Stromal cell of bone marrow (primary cell): ENCODE measurements at places on chromosomes 3 and 15.

GRCh38 chr3:52246264-52246620 lies 683 bp downstream of the PPM1M start:
- DNase-seq, result no peak

DNA sequence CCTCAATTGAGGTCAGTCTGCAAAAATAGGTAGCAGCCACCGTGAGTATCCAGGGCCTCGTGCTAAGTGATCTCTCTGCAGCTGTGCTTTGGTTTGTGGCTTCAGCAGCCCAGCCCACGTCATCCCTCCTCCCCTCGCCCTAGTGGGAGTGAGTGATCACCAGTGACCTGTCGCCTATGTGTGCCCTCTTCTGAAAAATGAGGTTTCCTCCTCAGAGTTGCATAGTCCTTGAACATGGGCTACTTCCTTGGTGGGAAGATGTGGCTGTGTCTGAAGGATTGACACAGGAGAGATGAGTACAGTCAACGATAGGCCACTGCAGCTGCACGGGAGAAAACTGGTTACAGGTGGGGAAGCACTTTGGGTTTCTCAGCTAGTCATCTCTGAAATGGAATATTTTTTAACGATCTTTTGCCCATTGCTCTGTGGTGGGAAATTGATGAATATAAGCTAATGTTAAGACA lies 144.8 kb upstream of the BHLHE40 start:
- no peak for DNase-seq

DNA sequence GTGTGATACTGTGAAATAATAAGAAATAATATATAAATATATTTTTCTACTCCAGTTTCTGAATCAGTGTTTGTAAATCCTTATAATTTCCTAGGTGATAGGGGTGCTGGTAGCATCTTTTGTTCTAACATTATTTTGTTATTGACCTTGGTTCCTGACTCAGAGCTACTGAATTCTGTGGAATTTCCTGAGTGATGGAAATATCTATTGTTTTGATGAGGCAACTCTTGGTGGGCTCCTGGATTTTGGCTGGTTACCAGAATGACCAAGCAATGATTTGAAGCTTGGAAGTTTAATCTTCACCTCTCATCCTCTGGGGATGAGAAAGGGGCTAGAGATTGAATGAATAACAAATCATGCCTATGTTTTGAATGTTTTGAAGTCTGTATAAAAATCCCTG lies 377.3 kb downstream of the LPP start:
- DNase-seq, result no peak

DNA sequence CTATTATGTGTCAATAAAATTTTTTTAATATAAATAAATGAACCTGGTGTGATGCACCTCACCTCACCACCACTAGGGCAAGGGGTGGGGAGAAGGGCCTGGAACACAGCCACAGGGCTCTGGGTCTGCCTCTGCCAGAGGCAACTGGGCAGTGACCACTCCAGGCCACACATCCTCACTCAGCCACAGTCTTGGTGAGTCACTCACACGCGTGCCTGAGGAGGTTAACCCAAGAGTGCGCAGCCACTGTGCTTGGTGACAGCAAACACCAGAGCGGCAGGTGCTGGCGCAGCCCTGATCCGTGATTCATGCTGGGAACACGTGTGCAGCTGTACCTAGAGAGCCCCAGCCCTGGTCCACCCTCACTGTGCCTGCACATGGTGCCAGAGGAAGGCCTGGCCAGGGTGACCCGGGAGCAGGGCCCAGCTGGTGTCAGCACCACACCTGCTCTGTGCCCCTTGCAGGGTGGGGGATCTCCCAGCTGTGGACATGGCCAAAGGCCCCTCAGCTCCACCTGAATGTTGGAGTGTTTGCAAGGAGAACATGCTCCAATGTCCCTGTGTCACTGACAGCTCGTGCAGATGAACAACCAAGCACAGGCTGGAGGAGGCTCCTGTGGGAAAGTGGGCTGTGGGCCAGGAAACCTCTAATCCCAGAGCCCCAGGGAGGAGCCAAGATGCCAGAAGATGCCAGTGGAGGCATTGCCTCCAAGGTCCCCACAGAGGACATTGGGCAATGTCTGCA lies 2.1 kb downstream of the SLC41A3 start:
- no peak for DNase-seq

GRCh38 chr3:122299215-122299614 lies 25.8 kb upstream of the CSTA start:
- no peak for DNase-seq

GRCh38 chr3:72517336-72517735 lies 330.9 kb downstream of the SHQ1 start:
- no peak for DNase-seq

- no peak for DNase-seq
Measured at GRCh38 chr3:72536206-72536877, 311.9 kb downstream of the SHQ1 start.

- DNase-seq, result no peak
Measured at GRCh38 chr3:12415014-12415680, 69.1 kb upstream of the TSEN2 start.

GRCh38 chr15:81526029-81526428 lies 152.0 kb upstream of the TMC3 start:
- DNase-seq, result no peak

- no peak for DNase-seq
Measured at GRCh38 chr15:71183063-71183462, 67.8 kb downstream of the THSD4 start.

GRCh38 chr3:128323206-128324081 lies 143.2 kb downstream of the DNAJB8 start:
- no peak for DNase-seq

GRCh38 chr3:152350139-152350538 lies 81.4 kb downstream of the MBNL1 start:
- DNase-seq, result no peak

- no peak for DNase-seq
Measured at GRCh38 chr3:133629146-133629545, 32.6 kb downstream of the TOPBP1 start.

DNA sequence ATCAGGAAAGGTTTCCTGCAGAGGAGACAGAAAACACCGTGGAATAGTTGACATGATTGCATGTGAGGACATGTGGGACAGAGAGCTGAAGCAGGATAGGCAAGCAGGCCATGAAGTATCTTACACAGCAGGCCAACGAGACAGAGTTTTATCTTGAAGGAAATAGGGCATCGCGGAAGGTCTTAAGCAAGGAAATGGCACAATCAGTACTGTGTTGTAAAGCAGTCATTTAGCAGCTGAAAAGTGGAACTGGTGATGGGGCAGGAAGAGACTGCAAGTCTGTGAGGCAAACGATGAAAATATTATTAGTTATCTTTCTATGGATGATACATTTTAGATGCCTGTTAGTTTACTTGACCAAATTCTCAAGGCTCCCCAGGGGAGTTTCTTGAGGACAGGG lies 535.1 kb downstream of the SOX2 start:
- no peak for DNase-seq

- no peak for DNase-seq
Measured at GRCh38 chr3:111278959-111279358, 207.3 kb downstream of the NECTIN3 start.

GRCh38 chr3:19960696-19961095 lies 13.8 kb downstream of the RAB5A start:
- no peak for DNase-seq

- no peak for DNase-seq
Measured at GRCh38 chr15:39922462-39923092, 2.5 kb upstream of the GPR176 start.

GRCh38 chr3:157607826-157608405 lies 104.7 kb upstream of the VEPH1 start:
- DNase-seq, result no peak

DNA sequence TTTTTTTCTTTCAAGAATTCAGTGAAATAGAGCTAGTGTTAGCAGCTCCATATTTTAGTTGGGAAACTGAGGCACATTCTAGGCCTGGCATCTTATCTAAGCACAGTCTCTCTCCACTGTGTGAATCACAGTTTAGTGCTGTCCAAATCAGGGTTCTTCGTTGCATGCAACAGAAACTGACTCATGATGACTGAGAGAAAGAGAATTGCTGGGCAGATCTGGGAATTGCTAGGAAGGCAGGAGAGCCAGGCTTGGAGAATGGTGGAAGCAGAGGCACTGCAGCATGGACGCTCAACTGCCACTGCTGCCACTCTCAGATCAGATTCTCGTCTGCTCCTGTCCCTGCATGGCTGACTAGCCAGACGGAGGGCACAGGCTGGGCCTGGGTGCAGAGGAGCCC lies 40.7 kb upstream of the CHST2 start:
- DNase-seq, result peak; percentile 57

DNA sequence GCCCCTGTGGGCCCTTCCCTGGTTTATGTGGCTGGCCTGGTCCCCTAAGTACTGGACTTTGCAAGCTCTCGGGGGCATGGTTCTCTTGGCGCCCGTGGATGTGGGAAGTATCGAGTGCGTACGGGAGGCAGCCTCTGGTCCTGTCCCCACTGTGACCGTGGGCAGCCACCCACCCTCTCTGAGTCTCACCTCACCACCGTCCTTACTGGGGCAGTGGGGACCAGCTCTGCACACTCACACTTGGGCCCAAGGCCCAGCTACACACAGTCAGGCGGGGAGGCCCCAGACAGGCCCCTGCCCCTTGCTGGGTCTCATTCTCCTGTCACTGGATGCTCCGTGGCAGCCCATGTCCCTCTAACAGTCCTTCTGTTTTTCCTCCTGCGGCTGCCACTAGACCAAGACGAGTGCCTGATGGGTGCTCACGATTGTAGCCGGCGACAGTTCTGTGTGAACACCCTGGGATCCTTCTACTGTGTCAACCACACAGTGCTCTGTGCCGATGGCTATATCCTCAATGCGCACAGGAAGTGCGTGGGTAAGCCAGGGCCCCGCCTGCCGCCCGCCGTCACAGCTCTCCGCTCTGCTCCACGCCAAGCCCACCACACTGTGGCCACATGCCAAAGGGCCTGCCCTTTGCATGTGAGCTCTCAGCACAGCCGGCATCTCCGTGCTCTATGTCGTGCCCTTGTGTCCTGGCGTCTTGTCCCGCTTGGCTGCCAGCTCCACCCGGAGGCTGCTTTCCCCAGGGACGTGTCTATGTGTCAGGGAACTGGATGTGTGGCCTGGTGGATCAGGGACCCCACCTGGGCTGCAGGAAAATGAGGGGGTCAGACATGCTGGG lies 72.7 kb downstream of the FBLN2 start:
- no peak for DNase-seq

DNA sequence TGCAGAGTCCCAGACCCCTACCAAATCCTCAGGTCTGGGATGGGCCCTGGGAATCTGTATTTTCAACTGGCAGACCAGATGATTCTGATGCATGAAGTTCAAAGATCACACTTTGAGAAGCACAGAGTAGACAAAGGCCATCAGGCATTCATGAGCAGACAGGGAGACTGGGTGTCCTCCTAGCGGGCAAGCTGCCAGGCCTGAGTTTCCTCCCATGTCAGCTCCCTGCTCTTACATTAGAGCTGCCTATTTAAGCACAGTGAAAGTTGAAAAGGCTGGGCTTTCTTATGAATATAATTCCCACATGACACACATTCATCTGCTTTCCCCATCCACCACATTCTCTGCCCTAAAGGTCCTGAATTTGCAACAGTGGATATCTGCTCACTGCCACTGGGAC lies 14.0 kb downstream of the CAPN3 start:
- DNase-seq, result no peak

DNA sequence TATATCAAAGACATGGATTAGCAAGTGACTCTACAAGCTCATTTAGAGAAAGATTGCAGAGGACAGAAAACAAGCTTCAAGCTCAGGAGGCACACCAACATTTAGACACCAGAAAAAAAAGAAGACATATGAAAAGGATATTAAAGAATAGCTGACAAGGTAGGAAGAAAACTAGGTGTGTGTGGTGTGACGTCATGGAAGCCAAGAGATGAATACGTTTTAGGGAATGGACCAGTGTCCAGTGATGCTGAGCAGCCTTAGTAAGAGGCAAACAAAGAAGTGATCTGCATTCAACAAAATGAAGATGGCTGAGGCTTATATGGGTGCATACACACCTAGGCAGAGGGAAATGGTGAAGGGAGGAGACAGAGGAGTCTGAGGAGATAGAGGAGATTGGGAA lies 377.4 kb downstream of the ROBO1 start:
- no peak for DNase-seq

DNA sequence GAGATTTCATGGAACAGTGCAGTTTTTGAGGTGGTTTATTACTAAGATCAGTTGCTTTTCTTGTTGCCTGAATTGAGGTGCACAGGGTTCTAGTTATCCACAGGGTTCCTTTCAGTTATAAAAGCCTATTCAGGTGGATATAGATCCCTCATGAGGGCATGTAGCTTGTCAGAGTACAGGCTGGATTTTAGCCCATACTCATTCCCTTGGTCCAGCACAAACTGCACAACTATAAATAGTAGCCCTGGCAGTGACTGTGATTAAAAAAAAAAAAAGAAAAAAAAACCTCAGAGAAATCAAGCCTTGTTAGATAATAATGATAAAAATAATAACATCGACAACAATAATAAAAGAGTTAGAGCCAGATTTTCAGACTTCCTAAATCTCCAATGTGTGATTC lies 154.3 kb downstream of the ZBBX start:
- DNase-seq, result no peak

- no peak for DNase-seq
Measured at GRCh38 chr3:50322386-50323091, at the start of gene HYAL2. TSS of gene HYAL2 (minus strand) at chr3:50322745. CDS start at chr3:50320489, 2,256 bp downstream.

DNA sequence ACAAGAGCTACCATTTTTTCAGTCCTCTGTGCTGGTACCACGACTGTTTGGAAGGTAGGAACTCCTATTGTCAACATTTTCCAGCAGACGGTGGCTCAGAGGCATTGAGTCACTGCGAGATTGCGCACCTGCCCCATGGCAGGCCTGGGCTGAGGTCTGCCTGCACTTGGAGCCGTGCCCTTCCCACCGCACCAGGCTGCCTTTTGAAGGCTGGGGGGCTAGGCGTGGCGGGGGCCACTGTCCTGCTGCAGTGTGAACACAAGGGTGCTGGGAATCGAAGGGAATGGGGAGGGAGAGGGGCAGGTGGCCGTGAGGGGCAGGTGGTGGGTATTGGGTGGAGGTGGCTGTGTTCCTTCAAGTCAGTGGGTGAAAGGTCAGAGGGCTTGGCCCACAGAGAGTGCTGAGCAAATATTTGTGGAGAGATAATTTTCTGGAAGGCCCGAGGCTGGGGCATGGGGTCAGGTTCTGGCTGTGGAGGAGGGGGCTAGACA lies 16.3 kb downstream of the SNX33 start:
- DNase-seq, result no peak

GRCh38 chr3:153974614-153975013 lies 146.6 kb upstream of the ARHGEF26 start:
- no peak for DNase-seq

DNA sequence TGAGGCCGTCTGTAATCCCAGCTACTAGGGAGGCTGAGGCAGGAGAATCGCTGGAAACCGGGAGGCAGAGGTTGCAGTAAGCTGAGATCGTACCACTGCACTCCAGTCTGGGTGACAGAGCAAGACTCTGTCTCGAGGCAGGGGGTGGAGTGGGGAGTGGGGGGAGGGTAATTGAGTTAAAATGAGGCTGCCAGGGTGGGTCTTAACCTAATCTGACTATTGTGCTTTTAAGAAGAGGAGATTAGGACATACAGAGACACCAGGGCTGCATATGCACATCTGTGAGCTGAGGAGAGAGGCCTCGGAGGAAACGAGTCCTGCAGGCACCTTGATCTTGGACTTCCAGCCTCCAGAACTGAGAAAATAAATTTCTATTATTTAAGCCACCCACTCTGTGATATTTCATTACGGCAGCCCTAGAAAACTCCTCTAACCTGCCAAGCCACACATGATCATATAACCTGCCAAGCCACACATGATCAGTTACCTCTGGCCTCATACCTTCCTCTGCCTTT lies 197.0 kb downstream of the THSD4 start:
- no peak for DNase-seq

- no peak for DNase-seq
Measured at GRCh38 chr3:110397115-110397514, 674.5 kb upstream of the NECTIN3 start.

- DNase-seq, result no peak
Measured at GRCh38 chr15:48289628-48290027, 41.6 kb upstream of the DUT start.
